ENCODE measurements at places on chromosomes 4 and X. TPM values are rescaled to one million over a fixed set of nuclear protein-coding genes. Genes with fewer than 3 reads are reported as not detected.

The LRAT gene
- 7.0 TPM for total RNA-seq

The BGN gene
- 106 TPM for total RNA-seq

The RNF175 gene
- total RNA-seq = 9.8 TPM

The RHOXF1 gene
- not detected for total RNA-seq

The GSPT2 gene
- 17.0 TPM for total RNA-seq

The TMEM156 gene
- 1.6 TPM for total RNA-seq

The RHOH gene
- total RNA-seq = 1.8 TPM

The SLC49A3 gene
- 3.5 TPM for total RNA-seq

The ARX gene
- total RNA-seq = 0.55 TPM

The FGF2 gene
- 26.3 TPM for total RNA-seq
